ENCODE measurements at places on chromosomes 13 and 19. TPM values are rescaled to one million over a fixed set of nuclear protein-coding genes. Genes with fewer than 3 reads are reported as not detected.
A peak's percentile ranks its signal among the peaks of the same experiment; 100 is the strongest.

DNA sequence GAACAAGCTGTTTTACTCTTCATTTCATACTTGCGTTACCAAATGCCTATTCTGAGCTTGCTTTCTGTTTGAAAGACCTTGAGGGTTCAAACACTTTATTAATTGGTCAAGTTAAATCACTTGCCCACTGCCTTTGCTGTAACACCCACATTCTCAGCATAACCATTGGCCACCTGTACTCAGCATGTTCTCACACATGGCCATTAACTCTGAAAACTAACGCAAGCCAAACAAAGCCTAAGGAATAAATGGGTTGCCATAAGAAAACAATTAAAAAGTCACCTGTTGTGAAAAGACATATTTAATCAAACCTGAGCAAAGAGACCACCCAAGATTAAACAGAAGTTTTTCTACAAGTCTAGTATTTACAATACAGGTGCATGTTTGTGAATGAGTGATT lies 517.2 kb upstream of the SPRY2 start:
- no peak overlapping the region for H3K4me3 ChIP-seq
- no peak overlapping the region for H3K27ac ChIP-seq
- no peaks in the 10 kb centered on the region for H3K4me1 ChIP-seq

The SLC25A30 gene
- total RNA-seq = 33.4 TPM

DNA sequence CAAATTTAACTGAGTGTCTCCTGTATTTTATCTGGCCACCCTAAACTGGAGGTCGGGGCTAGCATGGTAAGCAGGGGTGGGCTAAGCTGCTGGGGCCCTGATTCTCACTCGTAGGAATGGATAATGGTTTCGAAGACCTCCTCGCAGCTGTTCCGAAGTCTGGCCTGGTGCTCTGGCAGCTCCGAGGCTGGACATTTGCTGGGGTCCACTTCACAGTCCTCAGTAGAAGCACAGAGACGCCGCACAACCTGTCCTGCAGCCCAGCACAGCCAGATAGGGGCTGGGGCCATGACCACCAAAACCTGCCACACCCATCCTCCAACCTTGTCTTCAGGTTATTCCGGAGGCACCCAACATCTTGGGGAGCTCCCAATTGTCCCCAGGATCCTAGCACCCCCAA lies 6.2 kb upstream of the WIZ start:
- no peak overlapping the region for H3K4me3 ChIP-seq
- peaks cover 10% of the 10 kb centered on the region for H3K4me1 ChIP-seq
- H3K27me3 ChIP-seq = no peaks in the 10 kb centered on the region
- no peak for DNase-seq
- H3K36me3 ChIP-seq = no peaks in the 10 kb centered on the region

- no peak overlapping the region for H3K4me3 ChIP-seq
- H3K36me3 ChIP-seq = peaks cover 7% of the 10 kb centered on the region
Observed at GRCh38 chr19:47375694-47376588, 26.8 kb downstream of the DHX34 start.

- no peak overlapping the region for H3K27ac ChIP-seq
- no peaks in the 10 kb centered on the region for H3K27me3 ChIP-seq
- H3K4me3 ChIP-seq = no peak overlapping the region
- H3K36me3 ChIP-seq = no peaks in the 10 kb centered on the region
- H3K4me1 ChIP-seq = peaks cover 3% of the 10 kb centered on the region
Observed at GRCh38 chr13:25929816-25930215, 122.0 kb downstream of the SHISA2 start.

- peaks cover 5% of the 10 kb centered on the region for H3K4me1 ChIP-seq
- DNase-seq = peak; percentile 36
- H3K27me3 ChIP-seq = no peaks in the 10 kb centered on the region
- H3K36me3 ChIP-seq = no peaks in the 10 kb centered on the region
- peak within 1 kb of the TSS; percentile 62 for H3K4me3 ChIP-seq
Observed at GRCh38 chr19:45901912-45902650, at the start of gene MYPOP. Gene MYPOP, minus strand, starts transcription at chr19:45902613. Its CDS starts 840 bp downstream, at chr19:45901773.

DNA sequence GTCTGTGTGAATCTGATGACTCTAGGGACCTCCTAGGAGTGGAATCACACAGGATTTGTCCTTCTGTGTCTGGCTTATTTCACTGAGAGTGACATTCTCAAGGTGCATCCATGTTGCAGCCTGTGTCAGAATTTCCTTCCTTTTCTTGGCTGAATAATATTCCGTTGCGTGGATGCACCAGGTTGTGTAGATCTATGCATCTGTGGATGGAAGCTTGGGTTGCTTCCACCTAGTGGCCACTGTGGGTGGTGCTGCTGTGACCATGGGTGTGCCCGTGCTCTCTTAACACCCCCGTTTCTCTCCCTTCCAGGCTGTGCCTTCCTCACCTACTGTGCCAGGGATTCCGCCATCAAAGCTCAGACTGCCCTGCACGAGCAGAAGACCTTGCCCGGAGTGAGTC lies 26.2 kb downstream of the CELF5 start:
- H3K36me3 ChIP-seq = no peaks in the 10 kb centered on the region
- no peaks in the 10 kb centered on the region for H3K27me3 ChIP-seq
- H3K4me3 ChIP-seq = no peak overlapping the region
- H3K4me1 ChIP-seq = no peaks in the 10 kb centered on the region
- H3K27ac ChIP-seq = no peak overlapping the region
- no peak for DNase-seq

GRCh38 chr19:32130332-32130731 lies 215.1 kb upstream of the ZNF507 start:
- H3K4me3 ChIP-seq = no peak overlapping the region
- H3K27me3 ChIP-seq = no peaks in the 10 kb centered on the region
- H3K27ac ChIP-seq = no peak overlapping the region
- H3K36me3 ChIP-seq = no peaks in the 10 kb centered on the region
- peaks cover 2% of the 10 kb centered on the region for H3K4me1 ChIP-seq

The OR7D2 gene
- not detected for total RNA-seq

The KLF1 gene
- not detected for total RNA-seq

- no peak for DNase-seq
- peaks cover 3% of the 10 kb centered on the region for H3K4me1 ChIP-seq
- peak overlapping the region; percentile 83 for H3K4me3 ChIP-seq
- H3K36me3 ChIP-seq = no peaks in the 10 kb centered on the region
- H3K27ac ChIP-seq = peak overlapping the region; percentile 72
- no peaks in the 10 kb centered on the region for H3K27me3 ChIP-seq
Observed at GRCh38 chr19:19064098-19064722, 416 bp downstream of the SLC25A42 start.

The FPR1 gene
- 18.2 TPM for total RNA-seq

DNA sequence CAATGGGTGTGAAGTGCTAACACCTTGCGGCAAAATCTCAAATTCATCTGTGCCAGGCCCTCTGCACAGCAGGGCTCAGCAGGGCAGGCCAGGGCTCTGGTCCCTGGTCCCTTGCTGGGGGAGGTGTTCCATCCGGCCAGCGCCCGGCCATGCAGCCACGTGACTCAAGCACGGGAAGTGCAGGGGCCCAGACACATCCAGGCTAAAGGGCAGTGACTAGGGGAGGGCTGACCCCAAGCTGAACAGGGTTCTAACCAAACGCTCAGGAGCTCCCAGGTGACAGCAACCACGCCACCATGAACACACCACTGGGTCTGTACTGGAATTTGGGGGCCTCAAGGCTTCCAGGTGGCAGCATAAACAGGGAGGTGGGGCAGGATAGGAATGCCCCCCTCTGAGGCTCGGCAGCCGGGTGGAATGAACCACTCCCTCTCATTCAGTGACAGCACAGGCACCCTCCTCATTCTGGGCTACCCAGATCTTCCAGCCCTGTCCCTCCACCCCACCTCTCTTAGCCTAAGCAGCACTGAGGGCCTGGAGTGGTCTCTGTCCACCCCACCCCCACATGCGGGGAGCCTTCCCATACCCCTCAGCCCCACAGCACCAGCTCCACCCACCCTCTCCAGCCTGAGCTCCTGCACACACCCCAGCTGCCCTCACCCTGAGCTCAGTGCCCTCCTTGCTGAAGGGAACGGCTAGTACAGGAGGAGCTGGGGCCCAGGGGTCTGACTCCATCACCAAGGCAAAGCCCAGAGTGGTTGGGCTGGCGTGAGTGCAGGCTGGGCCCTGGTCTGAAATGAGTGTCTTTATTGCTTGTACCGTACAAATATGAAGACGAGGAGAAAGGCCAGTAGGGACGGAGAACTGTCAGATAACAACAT lies 5.3 kb upstream of the CCNP start:
- no peaks in the 10 kb centered on the region for H3K27me3 ChIP-seq
- no peaks in the 10 kb centered on the region for H3K36me3 ChIP-seq
- H3K4me3 ChIP-seq = no peak overlapping the region
- no peak for DNase-seq
- H3K4me1 ChIP-seq = no peaks in the 10 kb centered on the region

The SYNE4 gene
- total RNA-seq = 0.89 TPM

DNA sequence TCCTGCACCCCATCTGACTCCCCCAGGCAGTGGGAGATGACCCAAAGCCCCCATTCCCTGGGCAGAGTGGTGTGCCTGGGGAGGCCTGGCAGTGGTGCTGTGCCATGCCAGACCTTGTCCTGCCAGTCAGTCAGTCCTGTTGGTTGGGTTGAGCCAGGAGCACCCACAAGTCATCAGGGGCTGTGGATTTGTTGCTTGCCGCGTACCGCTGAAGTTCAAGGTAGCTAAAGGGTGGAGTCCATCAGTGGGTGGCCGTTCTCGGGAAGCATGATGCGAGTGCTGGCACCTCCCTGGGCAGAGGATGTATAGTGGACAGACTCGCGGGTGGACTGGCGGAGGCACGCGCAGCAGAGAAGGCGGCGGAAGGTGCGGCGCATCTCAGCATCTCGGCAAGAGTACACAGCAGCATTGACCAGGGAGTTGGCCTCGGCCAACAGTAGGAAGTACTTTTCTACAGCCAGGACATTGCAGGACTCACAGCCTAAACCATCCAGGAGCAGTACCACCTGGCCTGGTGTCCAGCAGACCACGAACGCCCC lies 3.9 kb downstream of the LPAR2 start:
- H3K27ac ChIP-seq = no peak overlapping the region
- no peak for DNase-seq
- H3K4me3 ChIP-seq = no peak overlapping the region
- H3K36me3 ChIP-seq = no peaks in the 10 kb centered on the region

The ZSCAN4 gene
- total RNA-seq = 0.13 TPM

GRCh38 chr13:27868641-27869435 lies 51.0 kb upstream of the PDX1 start:
- H3K4me3 ChIP-seq = no peak overlapping the region
- H3K27me3 ChIP-seq = no peaks in the 10 kb centered on the region
- no peak for DNase-seq
- no peaks in the 10 kb centered on the region for H3K36me3 ChIP-seq
- H3K27ac ChIP-seq = no peak overlapping the region
- no peaks in the 10 kb centered on the region for H3K4me1 ChIP-seq

DNA sequence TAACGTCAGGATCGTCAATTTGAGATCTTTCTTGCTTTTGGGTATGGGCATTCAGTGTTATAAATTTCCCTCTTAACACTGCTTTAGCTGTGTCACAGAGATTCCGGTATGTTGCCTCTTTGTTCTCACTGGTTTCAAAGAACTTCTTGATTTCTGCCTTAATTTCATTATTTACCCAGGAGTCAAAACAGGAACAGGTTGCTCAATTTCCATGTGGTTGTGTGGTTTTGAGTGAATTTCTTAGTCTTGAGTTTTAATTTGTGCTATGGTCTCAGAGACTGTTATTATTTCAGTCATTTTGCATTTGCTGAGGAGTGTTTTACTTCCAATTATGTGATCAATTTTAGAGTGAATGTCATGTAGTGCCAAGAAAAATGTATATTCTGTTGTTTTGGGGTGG lies 153.1 kb downstream of the PCDH17 start:
- no peaks in the 10 kb centered on the region for H3K36me3 ChIP-seq
- no peaks in the 10 kb centered on the region for H3K4me1 ChIP-seq
- no peak overlapping the region for H3K27ac ChIP-seq
- no peak for DNase-seq

The ZNF85 gene
- 11.3 TPM for total RNA-seq

DNA sequence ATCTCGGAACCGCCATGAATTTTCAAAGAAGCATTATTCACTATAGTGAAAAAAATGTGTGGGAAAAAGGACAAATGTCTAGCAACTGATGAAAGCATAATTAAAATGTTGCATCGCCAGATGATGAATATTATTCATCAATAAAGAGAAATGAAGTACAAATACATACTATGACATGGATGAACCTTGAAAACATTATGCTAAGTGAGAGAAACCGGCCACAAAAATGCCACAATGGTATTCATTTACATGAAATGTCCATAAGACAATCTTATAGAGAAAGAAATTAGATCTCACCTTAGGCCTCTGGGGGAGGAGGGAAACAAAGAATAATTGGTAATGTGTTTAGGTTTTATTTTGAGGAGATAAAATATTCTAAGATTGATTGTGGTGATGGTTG lies 645.0 kb downstream of the EFNB2 start:
- no peak overlapping the region for H3K4me3 ChIP-seq
- DNase-seq = no peak
- H3K27ac ChIP-seq = no peak overlapping the region
- no peaks in the 10 kb centered on the region for H3K36me3 ChIP-seq
- no peaks in the 10 kb centered on the region for H3K4me1 ChIP-seq

GRCh38 chr13:40984668-40985366 lies 34.3 kb downstream of the ELF1 start:
- no peak for DNase-seq
- no peaks in the 10 kb centered on the region for H3K27me3 ChIP-seq
- peak overlapping the region; percentile 14 for H3K4me3 ChIP-seq
- H3K36me3 ChIP-seq = no peaks in the 10 kb centered on the region
- H3K27ac ChIP-seq = no peak overlapping the region
- H3K4me1 ChIP-seq = peaks cover 4% of the 10 kb centered on the region

GRCh38 chr13:46595136-46595884 lies 42.3 kb downstream of the LRCH1 start:
- H3K36me3 ChIP-seq = no peaks in the 10 kb centered on the region
- no peak overlapping the region for H3K27ac ChIP-seq
- H3K4me1 ChIP-seq = peaks cover 8% of the 10 kb centered on the region
- no peak overlapping the region for H3K4me3 ChIP-seq
- H3K27me3 ChIP-seq = no peaks in the 10 kb centered on the region

- no peak overlapping the region for H3K4me3 ChIP-seq
- H3K27me3 ChIP-seq = no peaks in the 10 kb centered on the region
- H3K27ac ChIP-seq = no peak overlapping the region
- H3K36me3 ChIP-seq = no peaks in the 10 kb centered on the region
Observed at GRCh38 chr19:40974633-40975037, 16.4 kb upstream of the CYP2B6 start.

- H3K27ac ChIP-seq = no peak overlapping the region
- DNase-seq = no peak
- H3K4me3 ChIP-seq = peak overlapping the region; percentile 68
- no peaks in the 10 kb centered on the region for H3K27me3 ChIP-seq
- peaks cover 46% of the 10 kb centered on the region for H3K4me1 ChIP-seq
- H3K36me3 ChIP-seq = no peaks in the 10 kb centered on the region
Observed at GRCh38 chr19:799076-799881, 2.0 kb downstream of the PTBP1 start.

- no peaks in the 10 kb centered on the region for H3K36me3 ChIP-seq
- H3K4me1 ChIP-seq = no peaks in the 10 kb centered on the region
- H3K27ac ChIP-seq = no peak overlapping the region
- no peak for DNase-seq
- H3K4me3 ChIP-seq = peak overlapping the region; percentile 34
Observed at GRCh38 chr13:47903836-47904235, 97.2 kb downstream of the SUCLA2 start.

- no peaks in the 10 kb centered on the region for H3K4me1 ChIP-seq
- DNase-seq = no peak
- H3K27me3 ChIP-seq = no peaks in the 10 kb centered on the region
Observed at GRCh38 chr13:77533875-77534788, 1.4 kb upstream of the SCEL start.

- H3K4me3 ChIP-seq = no peak within 1 kb of the TSS
- no peak for DNase-seq
- H3K4me1 ChIP-seq = peaks cover 2% of the 10 kb centered on the region
- peaks cover 10% of the 10 kb centered on the region for H3K27me3 ChIP-seq
- no peaks in the 10 kb centered on the region for H3K36me3 ChIP-seq
Observed at GRCh38 chr19:589693-590395, at the start of gene HCN2. Gene HCN2, plus strand, starts transcription at chr19:589881. Its CDS starts 65 bp downstream, at chr19:589946.

Data from ovary (tissue), 10 donors.